ENCODE measurements at places on chromosomes 5 and 9.

DNA sequence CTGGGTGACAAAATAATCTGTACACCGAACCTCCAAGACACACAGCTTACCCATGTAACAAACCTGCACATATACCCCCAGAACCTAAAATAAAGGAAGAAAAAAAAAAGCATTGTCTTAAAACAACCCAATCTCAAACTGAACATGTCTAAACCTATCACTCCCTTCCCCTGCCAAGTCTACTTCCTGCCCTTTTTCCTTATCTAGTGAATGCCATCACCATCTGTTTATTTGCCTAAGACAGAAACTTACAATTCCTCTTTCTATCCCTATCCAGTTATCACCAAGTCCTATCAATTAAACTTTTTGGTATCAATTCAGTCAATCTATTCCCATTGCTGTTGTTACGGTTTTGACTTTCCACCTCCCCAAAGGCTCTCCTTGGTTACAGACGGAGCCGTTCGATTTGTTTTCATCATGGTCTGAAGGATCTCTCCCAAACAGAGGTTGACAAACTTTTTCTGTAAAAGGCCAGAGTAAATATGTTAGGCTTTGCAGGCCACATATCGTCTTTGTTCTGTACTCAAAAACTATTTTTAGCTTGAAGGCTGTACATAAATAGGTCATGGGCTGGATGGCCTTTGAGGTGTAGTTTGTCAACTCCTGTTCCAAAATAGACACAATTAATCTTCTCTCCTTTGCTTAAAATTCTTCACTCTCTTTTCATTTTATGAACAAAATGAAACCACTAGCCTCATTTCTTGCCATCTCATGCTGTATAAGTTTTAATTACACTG is 12.1 kb downstream of the NOL8 start:
- no peak for DNase-seq

DNA sequence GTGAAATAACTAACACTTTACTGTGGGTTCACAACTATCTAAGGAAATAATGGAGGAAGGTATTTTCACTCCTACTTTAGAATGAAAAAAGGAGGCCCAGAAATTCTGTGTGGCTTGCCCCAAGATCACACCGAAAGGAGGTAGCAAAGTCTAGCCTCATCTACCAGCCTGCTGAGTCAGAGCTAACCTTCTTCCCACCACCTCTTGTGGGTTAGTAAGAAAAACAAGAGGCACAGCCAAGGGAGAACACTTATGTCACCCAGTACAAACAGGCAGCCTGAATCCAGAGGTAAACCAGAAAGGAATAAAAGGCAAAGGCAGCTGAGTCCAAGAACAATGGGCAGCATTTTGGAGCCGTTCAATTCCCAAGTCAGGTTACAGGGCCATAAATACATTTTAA is 91.9 kb upstream of the RASEF start:
- DNase-seq: no peak

GRCh38 chr9:96450613-96451528 is 902 bp downstream of the HABP4 start:
- peak; percentile 58 for DNase-seq

DNA sequence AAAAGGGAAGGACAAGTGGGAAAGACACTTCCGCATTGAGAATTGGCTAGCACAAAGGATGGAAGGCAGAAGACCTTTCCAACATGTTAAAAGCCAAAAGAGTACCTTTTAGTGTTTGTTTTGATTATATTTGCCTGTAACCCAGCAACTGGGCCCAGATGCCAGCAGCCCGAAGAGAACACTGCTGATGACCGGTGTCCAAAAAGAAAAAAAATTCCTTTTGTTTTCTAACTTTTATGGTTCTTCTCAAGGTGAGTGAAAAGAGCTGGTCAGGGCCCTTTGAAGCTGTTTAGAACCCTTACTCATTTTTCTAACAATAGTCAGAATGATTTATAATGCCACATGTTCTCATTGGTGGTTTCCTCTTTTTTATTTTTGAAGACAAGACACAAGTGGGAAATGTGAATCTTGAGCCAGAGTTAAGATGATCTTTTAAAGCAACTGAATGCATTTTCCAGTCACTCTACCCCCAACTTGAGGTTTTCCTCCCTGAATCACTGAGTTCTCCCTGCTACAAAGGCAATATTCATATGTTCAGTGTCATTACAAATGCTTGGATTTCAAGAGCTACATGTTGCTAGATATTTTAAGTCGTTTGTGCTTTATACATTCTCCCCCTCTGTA is 32.3 kb upstream of the ZNF462 start:
- no peak for DNase-seq

DNA sequence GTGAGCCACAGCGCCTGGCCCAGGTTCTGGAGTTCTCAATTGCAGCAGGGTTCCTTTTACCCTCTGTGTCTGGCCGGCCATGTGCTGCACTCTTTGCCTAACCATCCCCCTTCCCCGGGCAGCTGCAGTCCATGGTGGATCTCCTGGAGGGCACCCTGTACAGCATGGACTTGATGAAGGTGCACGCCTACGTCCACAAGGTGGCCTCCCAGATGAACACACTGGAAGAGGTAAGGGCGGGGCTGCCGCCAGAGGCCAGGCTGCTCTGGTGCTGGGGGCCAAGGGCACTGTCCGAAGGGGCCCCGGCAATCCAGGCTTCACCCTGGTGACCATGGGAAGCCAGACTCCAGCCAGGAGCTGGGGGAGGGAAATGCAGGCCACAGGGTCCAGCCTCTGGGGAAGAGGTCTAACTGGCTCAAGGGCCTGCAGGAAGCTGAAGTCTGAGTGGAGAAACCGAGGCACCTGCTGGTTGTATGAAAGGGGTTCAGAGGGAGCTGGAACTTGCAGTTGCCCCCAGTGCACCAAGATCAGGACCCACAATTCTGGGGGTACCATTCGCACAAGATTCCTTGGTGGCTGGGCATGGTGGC is 18.1 kb downstream of the OLFML2A start:
- DNase-seq: no peak

All from central memory CD4-positive, alpha-beta T cell (primary cell).